Effector CD4-positive, alpha-beta T cell (primary cell): ENCODE measurements at places on chromosomes 16 and 17.
A peak's percentile ranks its signal among the peaks of the same experiment; 100 is the strongest.

DNA sequence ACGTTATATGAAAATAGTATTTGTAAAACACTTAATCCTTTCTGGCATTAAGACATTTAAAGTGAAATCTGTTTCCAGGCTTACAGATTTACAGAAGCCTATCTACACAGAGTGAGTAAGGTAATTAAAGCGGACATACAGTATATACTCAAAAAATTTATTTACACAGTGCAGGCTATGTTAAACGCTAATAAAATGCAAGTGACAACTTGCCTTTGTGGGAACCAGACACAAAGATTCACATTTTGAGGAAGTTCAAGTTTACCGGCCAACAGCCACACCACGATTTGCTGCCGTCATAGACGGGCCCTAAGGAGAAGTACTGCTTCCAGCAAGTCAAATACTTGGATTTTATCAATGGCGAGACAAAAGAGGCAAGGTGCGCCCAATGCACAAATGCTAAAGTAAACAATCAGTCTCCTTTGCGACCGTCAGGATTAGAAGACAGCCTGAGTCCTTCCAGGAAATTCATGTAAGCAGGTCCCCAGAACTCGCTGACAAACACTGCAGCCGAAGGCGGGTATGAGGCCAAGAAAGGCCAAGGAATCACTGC, 801 bp downstream of the VPS35 start:
- no peak for DNase-seq

DNA sequence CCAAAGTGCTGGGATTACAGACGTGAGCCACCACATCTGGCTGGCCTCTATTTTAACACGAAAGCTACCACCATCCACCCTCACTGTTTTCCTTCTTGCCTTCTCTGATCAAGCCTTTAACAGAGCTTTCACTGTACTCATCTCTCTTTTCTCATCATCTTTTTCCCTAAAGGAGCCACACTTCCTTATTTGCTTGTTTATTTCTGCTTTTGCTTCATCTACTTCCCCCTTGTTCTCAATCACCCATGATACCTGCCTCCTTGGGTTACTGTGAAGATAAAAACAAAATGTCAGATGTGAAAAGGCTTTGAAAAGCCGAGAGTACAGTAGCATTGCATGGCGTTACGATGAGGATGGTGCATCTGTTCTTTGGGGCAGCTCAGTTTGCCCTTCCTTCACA, 79.9 kb downstream of the ZNF18 start:
- DNase-seq = no peak

DNA sequence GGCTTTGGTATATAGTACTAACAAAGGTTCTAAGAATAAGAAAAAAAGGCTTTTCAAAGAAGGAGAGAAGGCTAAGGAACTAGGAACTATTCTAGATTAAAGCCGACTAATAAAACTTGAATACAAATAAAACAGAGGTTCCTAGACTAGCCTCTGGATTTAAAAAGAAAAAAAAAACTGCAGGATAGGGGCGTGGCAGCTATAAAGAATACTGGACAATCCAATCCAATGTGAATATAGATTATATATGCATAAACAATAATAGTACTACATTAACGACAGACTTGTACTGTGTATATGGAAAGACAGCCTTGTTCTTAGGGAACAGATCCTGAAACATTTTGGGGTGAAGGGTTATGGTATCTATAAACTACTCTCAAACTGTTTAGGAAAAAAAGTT, 23.9 kb upstream of the ANKFY1 start:
- no peak for DNase-seq

DNA sequence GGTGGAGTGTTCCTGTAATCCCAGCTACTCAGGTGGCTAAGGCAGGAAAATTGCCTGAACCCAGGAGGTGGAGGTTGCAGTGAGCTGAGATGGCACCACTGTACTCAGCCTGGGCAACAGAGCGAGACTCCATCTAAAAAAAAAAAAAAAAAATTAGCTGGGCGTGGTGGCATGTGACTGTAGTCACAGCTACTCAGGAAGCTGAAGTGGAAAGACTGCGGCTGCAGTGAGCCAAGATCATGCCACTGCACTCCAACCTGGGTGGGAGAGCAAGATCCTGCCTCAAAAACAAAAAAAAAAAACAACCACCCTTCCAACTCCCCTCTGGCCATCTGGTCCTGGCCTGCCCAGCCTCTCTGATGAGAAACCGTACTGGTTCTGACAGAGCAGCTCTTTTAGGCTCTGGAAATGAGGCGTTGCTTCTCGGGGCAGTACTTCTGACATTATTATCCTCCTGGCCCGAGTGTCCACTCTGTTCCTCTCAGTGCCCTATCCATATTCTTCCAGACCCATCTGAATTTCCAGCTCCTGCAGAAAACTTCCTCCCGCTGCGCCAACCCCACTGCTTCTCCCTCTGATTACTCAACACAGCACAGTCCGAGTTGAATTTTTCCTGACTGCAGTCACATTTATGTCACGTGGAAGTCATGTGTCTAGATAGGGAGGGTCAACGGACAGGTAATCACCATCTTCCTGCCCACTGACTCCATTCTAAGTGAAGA, 13.3 kb downstream of the GGA2 start:
- DNase-seq = no peak

DNA sequence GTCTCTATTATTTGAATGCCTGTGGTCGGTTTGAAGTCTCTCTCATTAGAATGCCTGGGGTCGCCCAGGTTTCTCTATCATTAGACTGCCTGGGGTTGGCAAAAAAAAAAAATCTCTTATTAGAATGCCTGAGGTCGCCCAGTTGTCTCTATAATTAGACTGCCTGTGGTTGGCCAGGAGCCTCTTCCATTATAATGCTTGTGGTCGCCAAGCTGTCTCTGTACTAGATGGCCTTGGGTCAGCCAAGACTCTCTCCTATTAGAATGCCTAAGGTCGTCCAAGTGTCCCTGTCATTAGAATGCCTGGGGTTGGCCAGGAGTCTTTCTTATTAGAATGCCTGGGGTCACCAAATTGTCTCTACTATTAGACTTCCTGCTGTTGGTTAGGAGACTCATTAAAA, 2228.4 kb downstream of the TP53TG3F start:
- no peak for DNase-seq

GRCh38 chr16:58497935-58498334, 2.0 kb upstream of the NDRG4 start:
- no peak for DNase-seq

- no peak for DNase-seq
Observed at GRCh38 chr16:68046106-68046505, 23.0 kb downstream of the DUS2 start.

DNA sequence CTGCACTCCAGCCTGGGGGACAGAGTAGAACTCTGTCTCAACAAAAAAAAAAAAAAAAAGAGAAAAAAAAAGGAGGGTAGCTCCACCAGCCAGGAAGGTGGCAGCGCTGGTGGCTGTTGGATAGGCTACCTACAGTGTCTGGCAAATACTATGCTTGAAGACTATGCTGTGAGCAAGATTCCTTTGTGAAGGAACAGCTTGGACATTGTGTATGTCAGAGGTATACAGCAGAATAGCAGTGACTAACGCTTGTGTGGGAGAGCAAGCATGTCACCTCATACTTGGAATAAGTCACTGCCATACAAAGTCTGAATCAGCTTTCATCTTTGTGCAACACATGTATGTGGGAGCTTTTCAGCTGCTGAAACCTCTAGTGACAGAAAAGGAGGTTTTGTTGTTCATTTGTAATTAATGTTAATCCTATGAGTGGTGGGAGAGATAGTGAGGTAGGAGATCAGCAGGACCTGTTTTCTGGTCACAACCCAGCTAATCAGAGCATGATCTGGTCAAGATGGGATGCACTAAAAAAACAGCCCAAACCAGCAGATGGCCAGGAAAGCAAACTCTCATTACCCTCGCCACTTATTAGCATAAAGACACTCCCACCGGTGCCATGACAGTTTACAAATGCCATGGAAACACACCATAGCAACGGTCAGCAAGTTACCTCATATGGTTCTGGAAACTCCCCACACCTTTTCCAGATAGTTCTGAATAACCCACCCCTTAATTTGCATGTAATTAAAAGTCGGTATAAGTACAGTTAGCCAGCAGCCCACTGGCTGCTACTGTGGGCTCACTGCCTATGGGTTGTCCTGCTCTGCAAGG, 6.8 kb upstream of the ITGAD start:
- DNase-seq = no peak

GRCh38 chr17:51703361-51704341, 443.3 kb downstream of the UTP18 start:
- no peak for DNase-seq

- DNase-seq = no peak
Observed at GRCh38 chr17:46943501-46944393, 20.8 kb downstream of the GOSR2 start.

GRCh38 chr16:47979616-47980182, 176.1 kb downstream of the ABCC12 start:
- no peak for DNase-seq

GRCh38 chr16:15704545-15704987, 54.5 kb downstream of the NDE1 start:
- DNase-seq = peak; percentile 69

GRCh38 chr17:74775409-74776043, 619 bp downstream of the NAT9 start:
- DNase-seq = no peak

DNA sequence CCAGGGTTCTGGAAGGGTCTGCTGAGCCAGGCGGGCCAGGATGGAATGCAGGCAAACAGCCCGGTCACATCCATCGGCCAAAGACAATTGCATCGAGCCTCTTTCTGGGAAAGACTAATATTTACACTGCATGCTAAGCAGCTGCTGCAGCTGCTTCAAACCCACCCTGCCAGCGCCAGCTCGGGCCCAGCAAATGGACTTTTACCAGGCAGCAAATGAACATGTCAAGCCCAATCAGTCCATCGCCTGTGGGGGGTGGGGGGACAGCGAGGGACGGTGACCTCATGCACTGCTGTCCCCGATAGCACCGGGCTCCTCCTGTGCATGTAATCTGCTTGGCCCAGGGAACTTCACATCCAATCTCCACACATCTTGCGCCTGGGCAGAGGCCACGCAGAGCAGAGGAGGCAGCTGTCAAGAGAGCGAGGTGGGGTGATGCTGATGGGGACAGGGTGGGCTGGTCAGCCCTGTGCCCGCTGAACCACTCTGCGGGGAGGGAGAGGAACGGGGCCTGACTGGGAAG, 39.4 kb upstream of the CDH5 start:
- no peak for DNase-seq

DNA sequence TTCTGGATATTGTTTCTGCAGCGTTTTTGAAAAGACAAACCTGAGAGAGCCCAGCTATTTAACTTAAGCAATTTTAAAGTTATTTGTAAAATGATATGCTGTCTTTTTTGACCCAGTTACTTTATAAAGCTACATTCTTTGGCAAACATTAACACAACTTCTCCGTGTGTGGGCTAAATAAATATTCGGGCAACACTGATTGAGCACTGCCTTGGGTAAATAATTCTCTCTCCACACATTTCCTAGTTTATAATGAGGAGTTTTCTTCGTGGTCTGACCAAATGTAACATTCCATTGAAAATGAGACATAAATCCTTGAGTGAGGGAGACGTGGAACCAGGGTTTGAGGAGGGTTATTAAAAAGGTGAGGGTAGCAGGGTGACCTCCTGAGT, 142.8 kb downstream of the WWOX start:
- DNase-seq = no peak

DNA sequence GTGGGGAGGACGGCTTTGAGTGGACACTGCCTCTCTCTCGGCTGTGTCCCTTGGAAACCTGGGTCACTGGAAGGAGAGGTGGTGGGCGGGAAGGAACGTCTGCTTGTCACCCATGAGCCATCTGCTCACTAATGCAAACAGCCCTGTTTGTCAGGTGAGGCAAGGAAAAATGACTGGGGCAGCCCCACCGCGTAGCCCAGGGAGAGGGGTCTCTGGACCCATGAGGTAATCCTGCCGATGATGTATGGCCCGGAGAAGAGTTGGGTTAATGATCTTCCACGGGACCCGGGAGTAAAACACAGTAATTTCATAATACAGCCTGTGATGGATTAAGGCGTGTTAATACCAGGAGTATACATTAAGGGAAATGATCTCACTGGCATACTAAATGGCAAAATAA, 197.0 kb downstream of the CYLD start:
- no peak for DNase-seq

- no peak for DNase-seq
Observed at GRCh38 chr17:30172560-30172959, 55.9 kb downstream of the NSRP1 start.

- no peak for DNase-seq
Observed at GRCh38 chr17:17325228-17325627, 22.1 kb downstream of the NT5M start.

- DNase-seq = no peak
Observed at GRCh38 chr16:29146266-29146665, 161.4 kb downstream of the LAT start.

DNA sequence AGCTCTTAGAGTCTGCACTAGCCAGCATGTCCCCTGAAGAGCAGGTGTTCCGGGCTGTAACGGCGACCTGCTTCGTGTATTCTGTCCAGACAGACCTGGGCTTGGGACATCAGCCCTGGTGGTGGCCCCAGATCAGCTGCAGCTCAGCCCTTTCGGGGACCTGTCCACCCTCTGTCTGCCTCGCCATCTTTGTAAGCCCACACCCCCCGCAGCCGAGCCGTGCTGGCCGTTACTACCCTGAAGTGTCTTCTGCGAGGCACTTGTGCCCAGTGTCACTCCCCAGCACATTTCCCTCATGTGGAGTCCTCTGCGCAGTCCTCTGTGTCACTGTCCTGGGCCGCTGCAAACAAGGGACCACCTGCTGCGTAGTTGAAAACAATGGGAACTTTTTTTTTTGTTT, 10.4 kb downstream of the CARD14 start:
- DNase-seq = no peak

DNA sequence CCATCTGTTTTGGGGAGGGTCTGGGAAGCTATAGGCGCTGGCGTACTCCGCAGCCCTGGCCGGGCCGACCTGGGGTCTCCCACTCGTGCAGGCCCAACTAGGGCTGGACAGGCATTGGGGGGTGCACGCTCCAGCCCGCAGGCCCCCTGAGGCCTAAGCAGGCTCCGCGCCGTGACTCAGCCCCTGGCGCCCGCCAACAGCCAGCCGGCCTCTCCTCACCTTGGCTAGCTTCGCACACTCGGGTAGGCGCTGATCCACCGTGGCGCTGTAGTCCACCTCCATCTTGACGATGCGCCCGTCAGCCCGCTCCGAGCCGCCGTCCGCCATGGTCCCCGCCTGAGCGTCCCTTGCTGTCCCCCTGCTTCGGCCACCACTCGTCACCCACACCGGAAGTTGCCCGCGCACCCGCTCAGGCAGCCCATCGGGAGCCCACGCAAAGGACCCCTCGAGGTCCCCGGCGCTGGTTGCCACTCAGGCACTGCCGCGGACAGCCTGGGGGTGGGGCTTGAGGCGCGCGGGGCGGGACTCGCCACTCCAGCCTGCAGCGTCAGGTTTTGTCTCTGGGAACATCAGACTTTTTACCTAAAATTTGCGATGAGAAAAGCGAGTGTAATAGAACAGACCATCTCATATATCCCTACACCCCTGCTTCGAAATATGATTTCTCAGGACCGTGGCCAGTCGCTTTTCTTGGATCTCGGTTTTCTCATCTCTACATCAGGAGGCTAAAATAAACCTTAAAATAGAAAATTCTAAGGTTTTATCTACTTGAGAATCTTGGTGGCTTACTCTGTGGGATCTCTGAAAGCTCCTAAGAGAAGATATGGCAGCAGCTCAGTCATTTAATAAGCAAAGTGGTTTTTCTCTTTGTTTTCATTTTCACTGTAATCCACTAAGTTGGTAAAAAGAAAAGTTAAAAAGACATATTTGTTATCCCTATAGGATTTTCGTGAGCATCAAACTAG, at the start of gene PSMD12:
TSS of gene PSMD12 (minus strand) at position 385 of the 965 bp plus-strand sequence. CDS start at position 327, 58 bp downstream.
- peak; percentile 91 for DNase-seq
